Aorta (tissue), 5 donors: ENCODE measurements at places on chromosomes 6 and 20.
A peak's percentile ranks its signal among the peaks of the same experiment; 100 is the strongest.

DNA sequence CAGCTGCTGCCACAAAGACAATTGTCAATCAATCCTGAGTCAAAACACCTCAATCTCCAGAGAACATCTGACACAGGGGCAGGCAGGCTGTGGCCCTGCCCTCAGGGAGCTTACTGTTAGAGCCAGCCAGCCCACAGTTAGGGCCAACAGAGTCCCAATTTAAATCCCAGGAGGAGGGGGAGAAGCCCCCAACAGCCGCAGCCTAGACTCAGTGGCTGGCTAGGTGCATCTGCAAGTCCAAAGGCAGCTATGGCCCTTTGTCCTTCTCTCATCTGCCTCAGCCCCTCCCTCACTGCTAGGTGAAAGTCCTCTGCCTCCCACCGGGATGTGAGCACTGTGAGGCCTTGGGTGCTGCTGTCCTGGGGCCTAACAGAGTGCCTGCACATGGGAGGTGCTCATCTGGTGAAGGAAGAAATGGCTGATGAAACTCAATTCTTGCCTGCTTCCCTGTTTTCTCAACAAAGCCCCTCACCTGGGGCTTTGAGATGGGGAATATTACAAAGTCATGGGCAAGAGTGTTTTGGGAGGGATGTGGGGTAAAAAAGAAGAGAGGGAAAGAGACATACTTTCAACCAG, 33.7 kb upstream of the VEGFA start:
- DNase-seq: no peak

DNA sequence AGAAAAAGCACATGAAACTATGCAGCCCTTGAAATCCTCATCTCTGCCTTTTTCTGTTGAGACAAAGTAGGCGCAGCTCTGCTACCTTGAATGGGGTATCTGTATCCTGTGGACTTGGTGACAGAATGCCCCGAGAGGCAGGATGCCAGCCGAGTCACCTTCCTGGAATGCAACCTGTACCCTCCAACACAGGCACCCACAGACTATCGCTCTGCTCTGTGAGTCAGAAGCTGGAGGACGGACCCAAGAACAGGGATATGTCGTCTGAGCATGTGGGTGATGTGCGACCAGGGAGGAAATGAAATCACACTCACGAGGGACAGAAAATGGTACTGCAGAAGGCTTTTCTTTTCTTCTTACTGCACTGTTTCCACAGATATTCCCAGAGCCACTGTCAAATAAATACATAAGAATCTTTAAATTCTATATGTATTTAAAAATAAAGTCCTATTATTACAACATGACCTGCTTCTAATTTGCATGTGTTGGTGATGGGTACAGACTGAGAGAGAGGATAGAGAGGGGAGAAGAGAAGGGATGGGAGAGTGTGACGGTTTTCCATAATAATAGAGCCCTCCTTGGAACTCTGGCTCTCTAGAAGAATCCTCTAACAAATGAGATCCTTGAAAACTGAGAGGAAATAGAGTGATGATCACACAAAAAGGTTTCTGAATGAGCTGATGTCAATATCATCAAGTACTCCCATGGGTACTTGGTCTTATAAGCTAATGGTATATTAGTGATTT, 308.1 kb downstream of the FOXC1 start:
- DNase-seq: peak; percentile 70

DNA sequence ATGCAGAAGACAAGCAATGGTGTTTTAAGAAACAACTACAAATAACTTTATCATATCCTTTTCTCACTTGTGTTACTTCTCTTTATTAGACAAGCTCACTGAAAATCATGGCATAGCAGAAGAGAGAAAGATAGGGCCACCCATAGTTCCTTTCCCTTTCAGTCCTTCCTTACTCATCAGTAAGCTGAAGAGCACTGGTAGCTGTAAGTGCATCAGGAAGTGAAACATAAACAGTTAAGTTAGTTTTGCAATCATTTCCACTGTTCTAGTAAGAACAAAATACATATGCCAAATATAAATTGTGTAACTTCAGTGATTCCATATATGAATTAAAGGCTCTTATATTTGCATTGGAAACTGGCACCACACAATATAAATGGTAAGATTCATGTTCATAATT, 220.1 kb downstream of the HACE1 start:
- DNase-seq: no peak

DNA sequence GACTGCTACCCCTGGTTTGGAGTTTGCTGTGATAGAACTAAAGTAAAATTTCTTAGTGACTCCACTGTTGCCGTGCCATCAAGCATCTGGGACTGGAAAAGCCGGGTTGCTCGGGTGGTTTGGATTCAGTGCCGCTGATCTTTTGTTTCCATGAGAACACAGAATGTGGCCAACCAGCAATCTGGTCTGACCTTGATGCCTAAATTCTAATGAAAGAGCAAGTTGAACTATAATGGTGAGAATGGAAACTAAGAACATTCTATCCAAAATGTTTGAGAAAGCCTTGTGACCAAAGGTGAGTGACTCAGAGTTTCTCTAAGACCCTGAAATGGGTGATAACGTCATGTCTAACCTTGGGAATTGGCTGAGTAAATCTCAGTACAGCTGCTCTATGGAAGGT, 9.9 kb upstream of the PI16 start:
- DNase-seq: peak; percentile 2

DNA sequence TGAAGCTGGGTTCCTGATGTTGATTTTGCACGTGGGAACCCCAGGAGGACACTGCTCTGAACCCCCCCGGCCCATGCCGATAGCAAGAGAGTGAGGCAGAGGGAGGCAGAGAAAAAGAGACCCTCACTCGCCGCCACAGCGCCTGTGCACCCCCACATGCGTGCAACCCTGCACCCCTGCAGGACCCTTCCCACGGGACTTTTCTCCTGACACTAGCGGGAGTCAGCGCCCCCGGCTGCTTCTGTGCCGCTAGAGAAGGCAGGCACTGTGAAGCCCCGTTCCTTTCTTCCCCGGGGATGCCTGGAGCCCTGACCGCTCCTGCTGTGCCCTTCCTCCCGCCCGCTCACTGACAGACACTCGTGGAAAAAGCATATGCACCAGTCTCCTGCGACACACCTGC, 67.4 kb downstream of the GMPR start:
- DNase-seq: no peak

- no peak for DNase-seq
Observed at GRCh38 chr6:5181510-5182317, 79.0 kb downstream of the LYRM4 start.

DNA sequence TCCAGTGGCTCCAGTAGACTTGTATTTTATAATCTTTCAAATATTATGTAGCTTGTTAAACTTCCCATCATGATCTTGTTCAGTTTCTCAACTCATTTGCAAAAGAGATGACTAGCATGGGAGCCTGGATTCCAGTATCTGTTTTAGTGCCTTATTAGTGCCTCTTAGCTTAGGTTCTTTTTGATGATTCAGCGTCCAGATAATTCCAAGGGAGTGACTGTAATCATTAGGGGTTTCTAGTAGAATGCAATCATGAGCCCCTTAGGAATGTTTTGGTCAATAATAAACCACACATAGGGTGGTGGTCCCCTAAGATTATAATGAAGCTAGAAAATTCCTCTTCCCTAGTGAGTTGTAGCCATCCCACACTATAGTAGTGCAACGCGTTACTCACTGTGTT, 7.0 kb downstream of the CD2AP start:
- DNase-seq: no peak

GRCh38 chr20:48489046-48489463, 338.7 kb downstream of the PREX1 start:
- DNase-seq: no peak

GRCh38 chr20:63547725-63548480, at the start of gene SRMS:
TSS of gene SRMS (minus strand) at chr20:63547749. CDS start at chr20:63547463, 286 bp downstream.
- no peak for DNase-seq

DNA sequence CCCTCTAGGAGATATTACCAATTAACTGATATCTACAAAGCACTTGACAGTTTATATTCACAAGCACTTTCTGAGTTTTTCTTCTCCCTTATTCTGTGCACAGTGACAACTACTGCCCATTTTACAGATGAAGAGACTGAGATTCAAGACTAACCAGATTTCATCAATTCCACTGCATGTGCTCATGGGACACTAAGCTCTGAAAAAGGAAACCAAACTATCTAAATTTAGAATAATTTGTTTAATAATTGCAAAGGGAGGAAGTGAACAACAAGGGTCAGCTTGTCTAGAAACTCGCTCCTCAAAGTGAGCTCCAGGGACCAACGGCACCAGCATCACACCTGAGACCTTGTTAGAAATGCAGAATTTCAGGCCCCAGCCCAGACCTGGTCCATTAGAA, 50.8 kb upstream of the MYLIP start:
- DNase-seq: no peak

- DNase-seq: no peak
Observed at GRCh38 chr6:116364321-116364720, 6.4 kb upstream of the DSE start.

- no peak for DNase-seq
Observed at GRCh38 chr6:154705471-154706113, 27.6 kb upstream of the SCAF8 start.

- DNase-seq: no peak
Observed at GRCh38 chr6:14759976-14760672, 485.7 kb upstream of the JARID2 start.

DNA sequence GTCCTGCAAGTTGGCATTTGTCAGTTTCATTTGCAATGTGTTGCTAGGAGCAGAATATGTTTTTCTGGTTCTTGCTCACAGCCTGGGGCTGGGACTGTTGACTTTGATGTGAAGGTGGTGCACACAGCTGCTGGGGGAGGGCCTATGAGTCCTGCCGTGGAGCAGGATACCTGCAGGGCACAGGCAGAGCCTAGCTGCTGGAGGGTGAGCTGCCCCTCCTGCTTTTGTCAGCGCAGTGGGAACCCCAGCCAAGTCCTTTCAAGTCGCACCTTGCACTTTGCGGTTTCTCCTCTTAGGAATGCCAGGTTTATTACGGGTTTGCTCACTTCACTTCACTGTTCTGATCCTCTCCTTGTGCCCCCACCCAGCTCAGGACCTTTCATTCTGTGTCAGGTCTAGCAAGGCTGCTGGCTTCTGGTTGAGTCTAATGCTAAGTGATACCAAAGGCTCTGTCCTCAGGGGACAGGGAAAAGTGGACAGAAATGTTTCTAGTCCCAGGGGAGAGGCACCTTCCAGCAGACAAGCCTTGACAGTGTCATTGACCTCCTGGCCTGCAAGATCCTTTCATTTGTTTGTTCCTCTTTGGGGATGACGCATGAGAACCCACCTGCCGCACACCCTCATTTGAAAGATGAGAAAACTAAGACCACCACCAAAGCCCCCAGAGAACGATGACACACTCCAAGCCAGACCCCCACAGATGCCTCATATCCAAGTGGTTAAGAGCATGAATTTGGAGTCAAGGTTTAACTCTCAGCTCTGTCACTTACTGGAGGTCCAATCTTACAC, 2.7 kb upstream of the SPO11 start:
- no peak for DNase-seq

GRCh38 chr20:51230727-51231126, 207.8 kb upstream of the KCNG1 start:
- DNase-seq: no peak

DNA sequence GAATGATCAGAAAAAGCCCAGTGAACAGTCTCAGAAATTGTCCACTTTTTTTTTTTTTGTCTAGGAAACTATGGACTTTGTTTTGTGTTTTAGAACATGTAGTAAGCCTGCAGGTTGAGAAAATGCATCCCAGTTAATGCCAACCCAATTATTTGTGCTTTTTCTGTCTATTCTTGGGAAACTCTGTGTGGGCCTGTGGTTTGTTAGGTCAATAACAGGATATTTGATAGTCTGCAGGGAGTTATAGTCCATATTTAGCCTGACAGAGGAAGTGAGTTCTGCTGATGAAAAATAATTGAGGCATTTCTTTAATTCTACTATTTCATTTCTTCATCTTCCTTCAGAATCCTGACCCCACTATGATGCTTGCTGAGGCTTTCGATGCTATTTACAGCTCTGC, 154.0 kb upstream of the LAMP5 start:
- no peak for DNase-seq

GRCh38 chr6:2652611-2653010, 98.1 kb downstream of the MYLK4 start:
- DNase-seq: no peak

DNA sequence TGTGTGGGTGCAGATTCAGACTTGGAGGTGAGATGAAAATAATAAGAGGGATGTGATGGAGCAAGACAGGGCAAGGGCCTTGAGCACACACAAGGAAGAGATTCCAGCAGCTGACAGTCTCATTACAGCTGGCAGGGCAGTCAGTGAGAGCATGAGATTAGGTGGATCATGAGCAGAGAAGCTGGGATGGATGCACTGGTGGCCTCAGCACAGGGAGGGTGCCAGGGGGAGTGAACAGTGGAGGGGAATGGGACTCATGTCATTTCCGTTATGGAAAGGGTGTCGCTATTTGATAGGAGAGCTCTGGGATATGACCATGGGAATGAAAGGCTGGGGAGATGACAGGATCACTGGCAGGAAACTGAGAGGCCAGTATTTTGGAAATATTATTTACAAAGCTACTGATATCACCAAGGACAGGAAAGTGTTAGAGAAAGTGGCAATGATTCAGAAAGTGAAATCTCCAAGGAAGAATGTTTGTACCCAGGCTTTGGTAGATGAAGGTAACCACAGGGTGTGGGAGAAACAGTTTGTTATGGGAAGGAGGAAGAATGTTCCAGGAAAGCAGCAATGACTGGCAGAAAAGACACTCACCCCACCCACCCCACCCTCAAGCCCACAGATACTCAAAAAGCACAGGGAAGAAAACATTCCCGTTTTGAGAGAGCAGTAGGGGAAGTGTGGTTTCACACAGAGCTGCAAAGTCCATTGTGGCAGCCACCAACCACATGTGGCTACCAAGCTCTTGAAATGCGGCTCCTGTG, 214.7 kb upstream of the PROKR2 start:
- no peak for DNase-seq

GRCh38 chr20:49445176-49445575, 37.3 kb downstream of the KCNB1 start:
- DNase-seq: peak; percentile 56

DNA sequence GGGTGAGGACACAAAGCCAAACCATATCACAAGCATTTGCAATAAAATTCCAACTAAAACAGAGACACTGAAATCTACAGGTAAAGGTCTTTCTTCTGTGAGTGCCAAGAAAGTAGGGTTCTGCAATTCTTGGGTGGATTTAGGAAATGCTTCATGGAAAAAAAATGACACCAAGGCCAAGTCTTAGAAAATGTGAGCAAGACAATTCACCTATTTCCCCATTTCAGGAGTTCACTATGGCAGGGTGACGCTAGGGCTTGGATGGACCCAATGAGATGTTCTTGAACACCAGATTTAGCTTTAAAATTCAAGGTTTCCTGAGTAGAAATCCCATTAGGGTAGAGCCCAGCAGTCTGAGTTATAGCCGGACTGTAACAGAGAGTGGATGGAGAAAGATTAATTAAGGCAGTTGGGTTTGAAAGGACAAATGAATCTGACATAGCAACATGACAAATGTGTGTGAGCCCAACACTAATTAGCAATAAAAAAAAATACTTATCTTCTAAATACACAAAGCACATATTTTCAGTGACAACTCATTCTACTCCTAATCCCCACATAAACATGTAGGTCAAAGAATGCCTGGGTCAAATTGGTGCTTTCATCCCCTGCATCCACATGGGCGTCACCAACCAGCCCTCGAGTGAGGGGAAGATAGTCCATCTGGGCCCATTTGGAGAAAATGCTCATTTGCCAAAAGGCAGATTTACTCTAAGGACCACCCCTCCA, 180.4 kb upstream of the JARID2 start:
- no peak for DNase-seq
